D341Med (cell line): ENCODE measurements at places on chromosomes 16 and 17.

DNA sequence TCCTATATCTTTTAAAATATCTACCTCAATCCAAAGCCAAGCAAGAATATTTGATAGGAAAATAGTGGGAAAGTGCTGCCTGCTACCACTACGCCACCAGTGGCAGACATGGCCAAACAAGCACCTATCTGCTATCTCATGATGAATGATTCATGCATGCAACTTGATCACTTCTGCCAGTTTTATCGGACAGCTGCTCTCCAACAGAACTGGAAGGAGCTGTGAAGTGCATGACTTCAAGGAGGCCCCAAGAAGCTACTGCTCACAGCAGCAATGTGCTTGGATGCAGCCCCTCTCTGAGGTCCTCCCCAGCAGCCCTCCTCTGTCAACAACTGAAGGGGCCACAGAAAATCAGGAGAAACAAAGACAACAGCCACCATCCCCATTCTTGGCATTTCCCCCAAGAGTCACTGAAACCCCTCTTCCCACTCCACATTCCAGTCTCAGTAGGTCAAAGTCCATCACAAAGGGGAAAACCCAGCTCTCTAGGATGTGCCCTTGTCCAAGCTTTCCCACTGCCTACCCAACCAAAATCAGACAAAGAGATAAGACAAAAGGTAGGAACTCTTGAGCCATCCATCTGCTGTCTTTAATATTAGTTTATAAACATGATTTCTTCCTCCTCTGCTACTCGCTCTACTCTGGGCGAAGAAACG, 215.3 kb downstream of the C16orf78 start:
- DNase-seq = no peak

DNA sequence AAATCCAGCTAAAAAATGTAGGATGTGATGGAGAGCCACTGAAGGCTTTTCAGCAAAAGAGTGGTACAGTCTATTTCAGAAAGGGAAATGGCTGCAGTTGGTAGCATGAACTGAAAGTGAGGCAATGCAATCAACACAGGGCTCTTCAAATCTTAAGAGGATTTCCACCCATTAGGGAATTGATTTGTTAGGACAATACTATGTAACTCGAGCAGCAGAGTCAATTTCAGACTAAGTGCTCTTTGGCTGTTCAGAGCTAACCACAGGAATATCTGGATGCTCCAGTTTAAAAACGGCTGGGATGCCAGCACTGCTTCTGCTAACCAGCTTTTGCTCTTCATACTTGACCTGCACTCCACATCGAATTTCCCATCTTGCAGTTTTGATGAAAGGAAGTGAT, 24.6 kb downstream of the CACNG1 start:
- peak; percentile 73 for DNase-seq

DNA sequence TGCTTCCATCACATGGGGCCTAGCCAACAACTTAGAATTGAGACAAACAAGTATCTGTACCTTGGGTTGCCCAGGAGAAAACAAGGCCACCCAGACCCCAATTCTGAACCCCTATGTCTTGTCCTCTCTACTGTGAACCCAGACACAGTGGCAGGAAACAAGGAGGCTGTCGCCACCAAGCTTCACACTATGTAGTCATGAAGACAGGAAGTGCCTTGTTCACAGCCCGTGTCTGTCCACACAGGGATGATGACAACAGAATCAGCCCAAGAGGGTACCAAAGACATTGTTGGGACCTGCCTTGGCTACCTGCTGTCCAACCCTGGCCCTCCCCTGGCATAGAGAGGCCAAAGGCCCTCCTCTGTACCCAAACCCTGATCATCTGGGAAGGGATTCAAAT, 84.8 kb downstream of the CDYL2 start:
- DNase-seq = no peak

GRCh38 chr16:662597-662996, 5.3 kb upstream of the RHOT2 start:
- no peak for DNase-seq

DNA sequence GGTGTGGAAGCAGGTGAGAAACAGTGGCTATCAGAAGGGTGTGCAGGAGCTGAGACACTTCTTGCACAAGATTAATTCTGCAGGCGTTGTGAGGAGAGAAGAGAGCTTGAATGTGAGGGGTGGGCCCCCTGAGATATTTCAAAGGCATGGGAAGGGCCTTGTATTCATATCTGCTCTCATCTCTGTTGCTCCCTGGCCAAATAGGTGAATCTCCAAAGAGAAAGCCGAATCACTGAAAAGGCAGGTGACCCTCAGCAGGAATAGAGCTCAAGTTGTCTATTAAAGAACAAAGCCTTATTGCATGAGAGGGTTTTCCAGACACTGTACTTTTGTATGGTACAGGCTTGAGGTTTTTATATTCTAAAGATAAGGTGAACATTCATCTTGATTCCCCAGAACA, 373.1 kb downstream of the TMEM114 start:
- no peak for DNase-seq

GRCh38 chr16:83943516-83944050, 9.5 kb upstream of the OSGIN1 start:
- DNase-seq = no peak

DNA sequence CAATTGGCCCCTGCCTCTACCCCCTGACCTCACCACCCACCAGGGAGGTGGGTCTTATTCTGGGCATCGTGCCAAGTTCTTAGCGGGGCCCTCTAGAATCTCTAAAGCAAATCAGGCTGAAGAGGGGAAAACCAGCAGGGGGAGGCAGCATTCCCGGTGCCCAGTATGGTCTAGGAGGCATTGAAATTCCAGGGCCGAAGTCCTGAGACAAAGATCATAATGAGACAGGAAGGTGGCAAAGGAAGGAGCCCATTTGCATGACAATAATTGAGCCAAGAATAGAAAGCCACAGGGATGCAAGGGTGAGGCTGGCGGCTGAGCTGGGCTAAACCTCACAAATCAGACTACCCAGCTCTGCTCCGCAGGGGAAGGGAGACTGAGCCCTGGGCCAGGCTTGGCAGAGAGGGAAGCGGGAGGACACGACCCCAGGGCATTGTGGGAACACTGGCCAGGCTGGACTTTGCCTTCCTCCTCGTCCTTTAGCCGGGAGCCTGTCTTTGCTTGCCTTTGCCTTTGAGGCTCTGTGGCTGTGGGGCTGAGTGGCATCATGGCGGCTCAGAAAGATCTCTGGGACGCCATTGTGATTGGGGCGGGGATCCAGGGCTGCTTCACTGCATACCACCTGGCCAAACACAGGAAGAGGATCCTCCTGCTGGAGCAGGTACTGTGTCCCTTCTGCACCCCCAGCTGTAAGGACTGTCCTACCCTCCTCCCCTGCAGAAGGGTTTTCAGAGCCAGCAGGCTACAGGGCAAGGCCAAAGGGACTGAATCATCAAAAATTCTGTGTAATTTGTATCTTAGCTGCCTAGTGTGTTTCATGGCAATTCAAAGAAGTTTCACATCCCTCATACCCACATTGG, at the start of gene PIPOX:
TSS of gene PIPOX (plus strand) at position 463 of the 860 bp plus-strand sequence. CDS start at position 548, 85 bp downstream.
- DNase-seq = peak; percentile 81

DNA sequence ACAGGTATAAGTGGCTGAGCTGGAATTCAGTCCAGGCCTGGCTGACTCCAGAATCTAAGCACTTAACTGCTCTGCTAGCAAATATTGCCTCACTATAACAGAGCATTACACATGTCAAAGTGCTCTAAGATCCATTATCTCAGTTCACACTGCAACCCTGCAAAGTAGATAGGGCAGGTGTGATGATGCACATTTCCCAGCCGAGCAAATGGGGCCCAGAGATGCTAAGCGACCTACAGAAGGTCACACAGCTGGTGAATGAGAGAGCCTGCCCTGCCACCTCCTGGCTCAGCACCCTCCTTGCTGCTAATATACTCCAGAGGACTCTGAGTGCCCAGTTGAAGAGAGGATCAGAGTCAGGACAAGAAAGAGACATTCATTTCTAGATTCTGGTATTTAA, 73.6 kb upstream of the CCL1 start:
- DNase-seq = no peak

DNA sequence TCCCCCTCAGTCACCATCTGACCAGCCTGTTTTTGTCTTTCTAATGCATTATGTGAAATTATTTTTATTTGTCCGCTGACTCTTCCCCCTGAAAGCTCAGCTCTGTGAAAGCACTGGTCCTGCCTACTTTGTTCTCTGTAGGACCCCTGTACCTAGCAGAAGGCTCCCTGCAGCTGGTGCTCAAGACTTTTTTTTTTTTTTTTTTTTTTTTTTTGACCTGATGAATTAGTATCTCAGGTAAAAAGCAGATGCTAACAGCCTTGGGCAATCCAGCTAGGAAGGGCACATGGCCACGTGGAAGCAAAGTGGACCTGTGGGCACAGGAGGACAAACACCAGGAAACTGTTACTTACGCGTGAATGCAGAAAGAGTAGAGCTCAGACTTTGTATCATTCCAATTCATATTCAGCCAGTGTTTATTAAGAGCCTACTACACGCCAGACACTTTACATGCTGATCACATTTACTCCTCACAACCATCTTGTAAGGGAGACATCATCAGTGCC, 629 bp upstream of the UNC119 start:
- no peak for DNase-seq

GRCh38 chr16:85514598-85515318, 98.4 kb upstream of the GSE1 start:
- DNase-seq = no peak

DNA sequence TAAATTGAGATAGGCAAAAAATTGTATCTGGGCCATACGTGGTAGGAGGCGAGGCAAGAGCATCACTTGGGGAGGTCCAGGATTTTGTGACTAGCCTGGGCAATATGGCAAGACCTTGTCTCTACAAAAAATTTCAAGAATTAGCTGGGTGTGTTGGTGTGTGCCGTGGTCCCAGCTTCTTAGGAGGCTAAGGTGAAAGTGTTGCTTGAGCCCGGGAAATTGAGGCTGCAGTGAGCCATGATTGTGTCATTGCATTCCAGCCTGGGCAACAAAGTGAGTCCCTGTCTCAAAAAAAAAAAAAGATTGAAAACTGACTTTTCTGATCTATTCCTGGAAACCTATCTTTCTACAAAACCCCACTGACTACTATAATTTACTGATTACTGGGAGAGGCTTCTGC, 26.7 kb downstream of the CDK12 start:
- DNase-seq = no peak

GRCh38 chr16:52611817-52612673, 65.1 kb upstream of the TOX3 start:
- no peak for DNase-seq

GRCh38 chr16:12833926-12834325, 30.2 kb upstream of the CPPED1 start:
- no peak for DNase-seq

DNA sequence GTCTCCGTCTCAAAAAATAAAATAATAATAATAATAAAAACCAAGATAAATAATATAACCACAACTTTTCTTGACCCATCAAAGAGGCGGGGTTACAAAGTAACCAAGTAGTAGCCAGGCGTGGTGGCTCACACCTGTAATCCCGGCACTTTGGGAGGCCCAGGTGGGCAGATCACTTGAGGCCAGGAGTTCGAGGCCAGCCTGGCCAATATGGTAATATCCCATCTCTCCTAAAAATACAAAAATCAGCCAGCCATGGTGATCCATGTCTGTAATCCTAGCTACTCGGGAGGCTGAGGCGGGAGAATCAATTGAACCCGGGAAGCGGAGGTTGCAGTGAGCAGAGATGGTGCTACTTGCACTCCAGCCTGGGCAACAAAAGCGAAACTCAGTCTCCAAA, 45.3 kb downstream of the ADCY9 start:
- DNase-seq = no peak

DNA sequence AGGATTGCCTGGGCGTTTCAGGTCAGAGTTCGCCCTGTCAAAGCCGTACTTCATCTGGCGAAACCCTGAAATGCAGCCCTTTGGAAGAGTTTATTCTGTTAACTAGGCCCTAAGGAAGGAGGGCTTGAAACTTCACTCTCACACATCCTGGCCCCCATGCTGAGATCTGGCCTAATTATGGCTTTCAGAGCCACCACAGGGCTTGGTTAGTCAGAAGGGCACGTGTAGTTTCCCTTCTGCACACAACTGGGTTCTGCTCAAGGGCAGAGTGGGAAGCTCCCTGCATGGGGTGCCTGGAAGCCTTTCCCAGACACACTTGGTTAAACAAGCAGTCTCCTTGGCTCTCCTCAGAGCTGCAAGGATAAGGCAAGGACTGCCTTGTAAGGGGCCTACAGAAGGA, 397.3 kb downstream of the SHISA9 start:
- no peak for DNase-seq

GRCh38 chr17:71472809-71473789, 647.7 kb upstream of the SOX9 start:
- peak; percentile 65 for DNase-seq

DNA sequence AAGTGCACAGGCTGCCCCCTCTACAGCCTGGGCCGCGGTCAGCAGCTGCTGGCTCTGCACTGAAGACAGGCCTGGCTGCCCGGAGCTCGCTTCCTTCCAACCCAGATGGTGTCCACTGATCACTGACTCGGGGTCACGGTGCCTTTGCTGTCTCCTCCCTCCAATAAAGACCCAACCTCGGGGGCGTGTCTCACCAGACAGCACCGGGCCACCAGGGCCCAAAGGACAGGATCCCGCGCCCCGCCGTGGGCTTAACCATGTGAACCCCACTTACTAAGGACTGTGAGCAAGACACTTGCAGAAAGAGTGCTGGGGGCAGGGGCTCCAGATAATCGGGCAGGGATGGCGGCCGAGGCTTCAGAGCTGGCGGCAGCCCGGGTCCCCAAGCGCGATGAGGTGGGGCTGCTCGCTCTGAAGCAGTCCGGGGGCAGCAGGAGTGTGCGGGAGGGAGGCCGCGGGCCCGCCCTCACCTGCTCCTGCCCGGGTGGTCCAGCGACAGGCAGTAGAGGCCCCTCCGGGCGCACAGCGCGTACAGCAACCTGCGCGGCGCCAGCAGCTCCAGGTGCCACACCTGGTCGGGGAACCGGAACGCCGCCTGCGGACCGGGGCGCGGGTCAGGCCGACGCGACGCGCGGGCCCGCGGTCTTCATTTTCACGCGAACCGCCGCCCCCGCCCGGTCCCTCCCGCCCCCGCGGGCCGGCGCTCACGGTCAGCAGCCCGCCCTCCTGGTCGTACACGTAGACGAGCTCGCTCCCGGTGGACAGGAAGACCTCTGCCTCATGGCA, 502 bp downstream of the FAAP100 start:
- DNase-seq = peak; percentile 77

- no peak for DNase-seq
These were observed 18.7 kb downstream of the HMOX2 start for GRCh38 chr16:4494746-4495490.

GRCh38 chr16:102060-102855, 24.2 kb downstream of the MPG start:
- no peak for DNase-seq

DNA sequence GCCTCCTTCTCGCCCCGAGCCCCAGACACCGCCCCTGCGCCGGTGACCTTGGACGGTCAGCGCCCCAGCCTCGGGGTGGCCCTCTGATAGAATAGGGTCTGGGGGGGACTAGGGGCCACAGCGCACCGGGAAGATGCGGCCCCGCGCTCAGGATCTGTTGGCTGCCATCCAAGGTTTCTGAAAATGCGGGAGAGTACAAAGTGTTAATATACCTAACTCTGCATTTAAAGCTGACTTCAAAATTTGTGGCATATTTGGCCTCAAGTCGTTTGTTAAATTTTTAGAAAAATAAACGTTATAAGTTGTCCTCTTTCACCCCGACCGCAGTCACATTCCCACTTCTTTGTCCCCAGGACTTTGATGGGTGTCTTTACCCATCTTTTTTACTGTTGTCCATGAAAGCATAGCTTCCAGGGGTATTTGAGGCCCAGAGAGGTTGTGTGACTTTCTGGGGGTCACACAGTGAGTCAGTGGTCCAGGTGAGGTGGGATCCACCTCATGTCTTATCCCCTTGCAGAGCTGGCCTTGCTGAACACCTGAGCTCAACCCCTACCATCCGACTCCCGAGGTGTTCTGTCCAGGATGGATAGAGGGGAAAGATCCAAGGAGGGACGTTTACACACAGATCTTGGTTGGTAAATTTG, 796 bp downstream of the NT5M start:
- DNase-seq = no peak
